NCI-H187 (cell line): ENCODE measurements at places on chromosomes 3 and 15.

DNA sequence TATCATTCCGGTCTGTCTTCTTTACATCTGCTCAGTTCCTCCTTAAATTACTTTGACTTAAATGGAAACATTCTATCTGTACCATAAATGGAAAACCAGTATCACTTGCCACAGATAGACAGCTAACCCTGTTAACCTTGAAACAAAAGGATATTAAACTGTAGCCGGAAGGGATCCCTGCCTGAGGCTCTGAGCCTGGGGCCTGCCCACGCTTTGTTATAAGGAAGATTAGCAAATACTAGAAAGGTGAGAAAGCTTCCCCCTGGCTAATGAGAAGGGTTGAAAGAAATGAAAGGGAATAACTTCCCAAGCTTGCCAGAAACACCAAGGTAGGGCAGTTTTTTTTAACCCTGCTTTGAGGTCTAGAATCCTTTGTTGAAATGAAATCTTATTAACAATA is 927.6 kb downstream of the FHIT start:
- no peak for DNase-seq

DNA sequence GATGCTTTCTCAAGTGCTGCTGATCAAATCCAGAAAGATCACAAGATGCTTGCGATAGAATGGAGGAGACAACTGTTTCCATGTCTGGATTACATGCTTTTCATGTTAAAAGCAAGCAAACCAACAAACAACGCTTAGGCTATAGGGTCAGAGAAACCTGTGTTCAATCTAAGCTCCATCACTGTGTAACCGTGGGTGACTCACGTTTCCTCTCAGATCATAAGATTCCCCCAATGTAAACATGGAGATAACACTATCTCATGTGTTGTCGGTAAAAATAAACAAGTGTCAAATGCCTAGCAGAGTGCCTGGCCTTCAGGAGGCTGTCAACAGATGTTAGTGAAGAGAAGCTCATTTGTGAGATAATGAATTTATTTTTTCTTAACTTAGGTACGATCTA is 907.8 kb downstream of the NTRK3 start:
- no peak for DNase-seq

DNA sequence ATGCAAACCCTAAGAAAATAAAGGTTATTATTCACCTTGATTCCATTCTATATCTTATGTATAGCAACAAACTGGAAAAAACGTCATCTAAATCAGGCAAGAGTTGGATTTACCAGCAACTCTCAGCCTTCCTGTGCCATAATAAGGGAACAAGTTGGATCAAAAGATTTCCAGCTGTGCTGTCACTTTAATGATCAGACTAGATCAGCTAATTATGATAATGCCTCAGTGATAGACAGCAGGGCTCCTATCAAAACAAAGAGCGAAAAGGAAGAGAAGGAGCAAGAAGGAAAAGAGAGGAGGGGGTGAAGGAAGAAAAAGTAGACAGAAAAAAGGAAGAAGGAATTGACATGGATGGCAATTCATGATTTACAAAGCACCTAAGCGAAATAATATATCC is 36.7 kb upstream of the BCL6 start:
- DNase-seq, result no peak

- no peak for DNase-seq
These were observed 71.8 kb downstream of the SENP2 start for GRCh38 chr3:185657691-185658503.

DNA sequence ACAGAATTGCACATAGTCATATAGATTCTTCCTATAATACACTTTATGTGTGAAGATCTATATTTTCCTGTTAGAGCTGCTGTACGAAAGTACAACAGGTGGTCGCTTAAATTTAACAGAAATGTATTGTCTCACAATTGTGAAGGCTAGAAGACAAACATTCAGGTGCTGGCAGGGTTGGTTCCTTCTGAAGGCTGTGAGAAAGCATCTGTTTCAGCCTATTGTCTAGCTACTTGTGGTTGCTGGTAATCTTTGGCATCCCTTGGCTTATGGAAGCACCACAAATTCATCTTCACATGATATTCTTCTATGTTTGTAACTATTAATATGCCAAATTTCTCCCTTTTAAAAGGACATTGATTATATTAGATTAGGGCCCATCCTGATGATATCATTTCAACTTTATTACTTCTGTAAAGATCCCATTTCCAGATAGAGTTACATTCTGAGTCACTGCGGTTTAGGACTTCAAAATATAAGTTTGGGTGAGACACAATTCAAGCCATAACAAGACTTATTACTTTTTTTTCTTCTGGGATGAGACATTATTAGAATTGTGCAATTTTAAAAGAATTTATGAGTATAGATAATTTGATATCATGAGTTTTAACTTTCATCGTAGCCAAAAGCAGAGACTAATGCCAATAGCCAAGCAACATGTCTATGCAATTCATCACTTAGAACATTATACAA is 248.1 kb upstream of the BCHE start:
- DNase-seq, result no peak

GRCh38 chr3:67561667-67562394 is 92.6 kb downstream of the SUCLG2 start:
- no peak for DNase-seq

DNA sequence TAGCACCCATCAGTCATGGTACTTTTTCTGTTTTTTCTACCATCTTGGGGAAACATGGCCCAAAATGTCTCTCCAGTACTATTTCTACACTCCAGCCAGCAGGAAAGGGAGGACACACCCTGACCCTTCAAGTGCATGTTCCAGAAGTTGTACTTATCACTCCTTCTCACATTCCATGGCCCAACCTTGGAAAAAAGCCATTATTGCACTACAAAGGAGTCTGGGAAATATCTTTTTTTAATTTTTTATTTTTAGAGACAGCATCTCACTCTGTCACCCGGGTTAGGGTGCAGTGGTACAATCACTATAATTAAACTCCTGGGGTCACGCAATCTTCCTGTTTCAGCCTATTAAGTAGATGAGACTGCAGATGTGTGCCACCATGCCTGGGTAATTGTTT is 100.0 kb upstream of the PPP2R3A start:
- no peak for DNase-seq

DNA sequence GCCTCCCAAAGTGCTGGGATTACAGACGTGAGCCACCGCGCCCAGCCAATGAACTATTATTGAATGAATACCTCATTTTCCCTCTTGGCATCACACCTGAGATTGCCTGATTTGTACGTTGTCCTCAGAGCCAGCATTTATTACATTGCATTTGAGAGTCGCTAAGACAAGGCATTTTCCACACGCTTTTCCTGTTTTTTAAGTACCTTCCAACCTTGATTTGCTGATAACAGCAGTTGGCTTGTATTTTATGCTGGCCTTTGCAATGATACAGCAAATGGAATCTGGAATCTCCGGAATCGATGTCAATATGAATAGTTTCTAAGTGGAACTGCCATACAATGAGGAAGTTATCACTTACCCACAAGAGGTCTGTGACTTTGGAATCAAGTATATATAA is 15.7 kb upstream of the CNBP start:
- no peak for DNase-seq
